ENCODE measurements at places on chromosomes 1 and 21.

GRCh38 chr1:208329300-208329699 lies 85.1 kb upstream of the PLXNA2 start:
- no peak for DNase-seq

GRCh38 chr1:1916851-1917251 lies 1.8 kb downstream of the CALML6 start:
- no peak for DNase-seq

GRCh38 chr21:44846485-44847260 lies 26.8 kb downstream of the PTTG1IP start:
- DNase-seq = no peak

DNA sequence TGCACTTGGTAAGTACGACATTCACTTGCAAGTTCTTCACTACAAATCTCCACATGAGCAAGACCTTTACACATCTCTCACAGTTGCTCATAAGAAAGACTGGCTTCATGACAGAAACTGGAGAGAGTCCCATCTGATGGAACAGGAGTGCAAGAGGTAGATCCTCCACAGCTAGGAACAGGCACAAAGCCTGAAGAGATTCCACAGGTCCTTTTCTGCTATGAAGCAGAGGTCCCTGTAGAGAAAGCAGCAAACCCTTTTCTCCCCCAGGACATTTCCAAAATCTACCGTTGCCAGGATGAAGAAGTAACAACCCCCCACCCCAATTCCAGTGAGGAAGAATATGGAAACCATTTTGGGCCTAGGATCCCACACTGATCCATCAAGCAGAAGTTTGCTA lies 47.3 kb downstream of the EIF4G3 start:
- no peak for DNase-seq

GRCh38 chr1:36089393-36090121 lies 865 bp downstream of the ADPRS start:
- no peak for DNase-seq

DNA sequence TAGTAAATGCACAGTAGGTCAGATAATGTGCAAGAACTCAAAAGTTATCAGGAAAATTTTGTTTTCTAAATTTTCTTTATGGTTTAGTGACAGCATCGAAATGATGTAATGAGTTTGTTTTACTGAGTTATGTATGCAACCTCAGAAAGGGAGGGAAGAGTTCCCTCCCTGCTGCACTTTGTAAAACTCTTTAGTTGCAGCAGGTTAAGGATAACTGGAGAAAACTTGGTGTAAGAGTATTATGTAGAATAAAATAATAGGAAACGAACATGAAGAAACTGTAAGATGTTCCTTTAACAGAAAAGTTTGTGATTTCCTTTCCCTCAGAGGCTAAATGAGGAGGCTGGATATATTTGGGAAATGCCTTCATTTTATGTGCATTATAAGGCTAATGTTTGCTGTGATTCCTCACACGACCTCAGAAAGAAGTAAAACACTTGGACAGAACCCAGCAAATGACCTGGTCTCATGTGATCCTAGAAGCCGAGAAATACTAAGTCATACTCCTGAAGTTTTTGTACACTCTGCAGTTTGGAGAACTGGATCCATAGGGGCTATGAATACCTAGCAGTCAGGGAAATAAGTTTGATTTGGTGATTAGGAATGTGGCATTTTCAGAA lies 35.4 kb downstream of the ADGRL2 start:
- no peak for DNase-seq

GRCh38 chr1:94951509-94952208 lies 24.7 kb upstream of the CNN3 start:
- no peak for DNase-seq

DNA sequence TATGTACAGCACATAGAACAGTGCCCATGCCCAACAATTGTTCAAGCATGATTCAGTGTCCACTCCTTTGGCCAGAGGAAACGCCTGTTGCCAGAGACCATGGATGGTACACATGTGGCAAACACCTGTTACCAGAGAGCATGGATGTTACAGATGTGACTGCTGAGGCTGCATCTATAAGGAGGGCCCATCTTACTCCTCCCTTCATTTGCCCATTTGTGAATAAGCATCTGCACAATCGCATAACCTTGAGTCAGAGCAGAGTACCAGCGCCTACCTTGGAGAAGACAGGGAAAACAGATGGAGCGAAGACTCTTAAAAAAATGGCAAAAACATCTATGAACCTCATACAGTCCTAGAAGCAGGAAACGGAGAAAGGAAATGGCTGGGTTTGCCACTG lies 36.6 kb upstream of the CACHD1 start:
- no peak for DNase-seq

DNA sequence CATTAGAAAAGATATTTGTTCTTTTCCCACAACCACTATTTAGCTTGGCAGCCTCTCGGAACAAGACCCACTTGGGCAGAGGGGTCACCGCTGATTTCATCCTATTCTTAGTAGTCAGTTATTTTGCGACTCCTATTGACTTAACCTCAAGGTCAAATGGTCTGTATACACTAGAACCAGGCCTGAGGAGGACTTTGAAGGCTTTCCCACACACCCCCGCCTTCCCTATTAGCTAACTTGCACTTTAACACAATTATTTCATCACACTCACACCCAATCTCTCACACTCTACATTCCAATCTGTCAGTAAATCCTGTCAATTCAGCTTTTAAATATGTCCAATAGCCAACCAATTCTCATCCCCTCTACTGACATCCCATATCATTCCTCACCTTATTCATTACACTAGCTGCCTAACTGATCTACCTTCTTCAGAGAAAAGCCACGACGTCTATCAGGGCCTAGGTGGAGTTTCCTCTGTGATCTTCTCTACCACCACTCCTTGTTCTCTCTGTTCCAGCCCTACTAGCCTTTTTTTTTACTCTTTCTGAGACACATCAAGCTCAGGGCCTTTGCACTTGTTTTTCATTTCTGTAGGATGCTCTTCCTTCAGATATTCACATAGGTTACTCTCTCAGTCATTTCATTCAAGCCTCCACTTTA lies 1.0 kb upstream of the NIBAN1 start:
- no peak for DNase-seq

DNA sequence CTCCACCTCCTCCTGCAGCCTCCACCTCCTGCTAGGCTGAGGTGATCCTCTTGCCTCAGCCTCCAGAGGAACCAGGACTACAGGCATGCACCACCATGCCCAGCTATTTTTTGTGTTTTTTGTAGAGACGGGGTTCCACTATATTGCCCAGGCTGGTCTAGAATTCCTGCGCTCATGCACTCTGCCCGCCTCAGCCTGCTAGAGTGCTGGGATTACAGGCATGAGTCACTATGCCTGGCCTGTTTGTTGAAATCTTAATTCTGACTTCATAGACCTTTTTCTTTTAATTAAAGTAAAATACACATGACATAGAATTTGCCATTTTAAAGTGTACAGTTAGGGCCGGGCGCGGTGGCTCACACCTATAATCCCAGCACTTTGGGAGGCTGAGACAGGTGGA lies 42.7 kb downstream of the FAAP20 start:
- no peak for DNase-seq

DNA sequence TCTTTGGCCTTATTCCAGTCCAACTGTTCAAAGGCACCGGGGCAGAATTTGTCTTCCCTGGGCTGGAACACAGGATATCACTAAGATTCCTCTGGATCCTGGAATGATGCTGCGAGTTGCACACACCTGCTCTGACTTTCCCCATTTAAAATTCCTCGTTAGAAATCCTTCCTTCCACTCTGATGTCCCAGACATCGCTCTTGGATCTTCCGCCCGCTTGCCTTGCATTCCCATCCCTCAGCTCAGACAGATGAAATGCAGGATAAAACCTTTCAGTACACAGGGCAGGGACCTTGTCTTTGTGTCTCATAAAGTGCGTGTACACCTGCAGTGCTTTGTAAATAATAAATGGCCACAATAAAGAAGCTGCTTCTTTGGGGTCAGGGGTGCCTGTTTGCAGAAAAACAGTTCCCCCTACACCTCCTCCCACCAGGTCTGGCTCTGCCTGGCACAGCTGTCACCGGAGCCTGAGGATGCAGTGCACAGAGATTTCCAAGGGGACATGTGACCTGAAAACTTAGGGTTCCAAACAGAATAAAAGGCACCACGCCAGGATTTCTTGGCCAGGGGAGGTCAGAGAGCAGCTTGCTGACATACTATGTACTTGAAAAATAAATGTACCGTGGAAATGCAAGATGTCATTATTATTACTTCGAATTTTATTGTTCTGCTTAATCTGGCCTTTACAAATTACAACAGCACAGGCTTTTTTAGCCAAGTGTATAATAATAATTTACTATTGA lies 62.9 kb upstream of the SYT6 start:
- no peak for DNase-seq

- no peak for DNase-seq
Measured at GRCh38 chr1:50917138-50918137, 42.6 kb downstream of the FAF1 start.

DNA sequence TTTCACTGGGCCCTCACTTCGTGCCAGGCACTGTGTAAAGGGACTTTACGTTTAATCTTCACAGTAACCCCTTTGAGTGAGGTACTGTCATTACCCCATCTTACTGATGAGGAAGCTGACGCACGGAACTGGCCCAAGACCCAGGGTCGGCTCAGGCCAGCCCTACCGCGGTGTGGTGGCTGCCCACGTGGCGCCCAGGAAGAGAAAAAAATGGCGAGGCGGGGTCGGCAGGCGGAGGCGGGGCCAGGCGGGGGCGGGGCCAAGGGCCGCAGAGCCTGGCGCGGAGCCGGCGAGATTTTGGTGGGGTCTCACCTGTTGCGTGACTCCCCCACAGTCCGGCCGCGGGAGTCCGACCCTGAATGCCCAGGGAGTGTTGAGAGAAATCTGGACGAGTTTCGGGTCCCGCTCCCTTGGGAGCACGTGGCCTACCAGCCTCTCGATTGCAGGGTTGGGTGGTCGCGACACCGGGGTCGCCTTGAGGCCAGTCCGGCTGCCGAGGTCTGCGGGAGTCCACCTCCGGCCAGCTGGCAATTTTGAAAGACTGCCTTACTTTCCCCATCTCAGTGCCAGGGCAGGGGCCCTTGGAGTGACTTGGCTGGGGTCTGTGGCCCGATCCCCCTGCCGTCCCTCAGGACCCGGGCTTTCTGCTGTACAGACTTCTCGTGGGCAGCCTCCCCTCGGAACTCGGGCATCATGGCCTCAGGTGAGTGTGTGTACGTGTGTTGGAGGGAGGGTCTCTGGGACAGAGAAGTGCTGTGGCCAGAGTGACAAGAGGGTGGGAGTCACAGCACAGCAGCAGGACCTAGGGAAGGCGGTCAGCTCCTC lies at the start of the genes AMPD2 and GNAT2:
TSS of gene AMPD2 (plus strand) at position 262 of the 825 bp plus-strand sequence. CDS start 1,339 bp downstream, outside the sequence.
TSS of gene GNAT2 (minus strand) at position 41 of the 825 bp plus-strand sequence. CDS start 6,746 bp downstream, outside the sequence.
- peak; percentile 59 for DNase-seq

DNA sequence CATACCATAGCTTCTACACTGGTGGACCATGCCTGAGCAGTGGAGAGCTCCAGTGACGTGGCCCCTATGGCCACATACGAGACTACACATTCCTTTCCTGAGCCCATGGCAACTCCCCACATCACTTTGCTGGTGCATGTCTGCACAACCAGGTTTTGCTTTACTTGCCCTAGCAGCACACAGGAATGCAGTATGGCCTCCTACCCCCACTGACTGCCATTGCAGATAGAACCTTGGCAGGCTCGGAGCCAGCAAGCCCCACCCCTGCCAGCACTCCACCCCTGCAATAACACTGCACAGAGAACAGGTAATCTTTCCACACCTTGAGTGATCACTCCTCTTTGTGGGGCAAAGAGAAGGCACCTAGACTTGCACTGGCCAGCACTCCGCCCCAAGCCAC lies 531.9 kb upstream of the CAMK1G start:
- no peak for DNase-seq

- no peak for DNase-seq
Measured at GRCh38 chr1:177278626-177279390, 108.0 kb downstream of the BRINP2 start.

GRCh38 chr1:46130121-46130520 lies 2.3 kb downstream of the PIK3R3 start:
- DNase-seq = no peak

DNA sequence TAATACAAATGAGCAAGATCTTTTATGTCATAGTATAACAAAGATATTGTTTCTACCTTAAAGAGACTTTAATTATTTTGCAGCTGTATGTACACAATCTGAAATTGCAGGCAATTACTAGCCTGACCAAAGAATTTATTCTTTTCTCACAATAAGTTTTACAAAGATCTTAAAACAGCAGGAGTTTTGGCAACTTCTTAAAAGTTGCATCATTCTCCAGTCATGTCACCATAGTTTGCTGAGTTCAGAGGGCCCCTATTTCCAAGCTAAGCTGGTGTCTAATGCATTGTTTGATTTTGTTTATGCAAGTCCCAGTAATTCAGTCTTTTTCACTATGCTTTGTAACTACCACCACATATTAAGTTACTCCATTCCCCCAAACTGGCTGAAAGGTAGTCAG lies 114.8 kb downstream of the DNAH14 start:
- no peak for DNase-seq

GRCh38 chr1:155125511-155125945 lies 2.1 kb upstream of the EFNA1 start:
- DNase-seq = no peak

DNA sequence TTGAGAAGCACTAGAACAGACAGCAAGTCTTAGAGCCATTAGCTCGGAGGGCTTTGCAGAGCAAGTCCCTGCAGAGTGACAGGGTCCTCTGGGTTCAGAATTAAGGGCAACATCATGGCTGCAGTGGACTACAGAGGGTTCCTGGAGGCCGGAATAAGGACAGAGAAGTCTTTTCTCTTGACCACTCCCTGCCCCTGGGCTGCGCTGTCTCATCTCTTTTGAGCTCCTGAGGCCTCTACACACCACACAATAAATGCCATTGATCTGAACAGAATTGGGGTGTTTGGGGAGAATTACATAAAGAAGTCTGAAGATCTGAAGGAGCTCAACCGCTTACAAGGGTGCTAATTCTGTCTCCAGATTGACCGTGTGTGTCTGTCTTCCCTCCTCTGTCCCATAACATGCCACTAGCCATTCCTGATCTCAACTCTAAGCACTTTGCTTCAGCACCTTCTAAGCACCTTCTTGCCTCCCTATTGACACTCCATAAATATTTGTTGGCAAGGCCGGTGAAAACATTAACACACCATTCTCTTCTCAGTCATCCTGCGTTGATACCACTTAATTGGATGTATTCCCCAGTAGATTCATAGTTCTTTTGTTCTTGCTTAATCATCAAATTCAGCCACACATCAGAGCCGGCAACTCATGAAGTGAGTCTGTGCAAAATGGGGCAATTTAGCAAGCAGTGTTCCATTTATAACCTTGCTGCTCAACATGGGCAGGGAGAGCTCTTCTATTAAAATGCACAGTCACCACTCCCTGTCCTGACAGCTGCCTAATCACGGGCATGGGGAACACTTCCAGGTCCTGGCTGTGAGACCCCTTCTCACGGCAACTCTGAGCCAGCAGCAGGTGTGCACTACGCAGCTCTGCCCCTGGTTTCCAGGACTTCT lies 49.7 kb downstream of the NMNAT2 start:
- DNase-seq = no peak

GRCh38 chr1:55278378-55278777 lies 63.2 kb upstream of the USP24 start:
- DNase-seq = no peak

GRCh38 chr21:29022166-29022565 lies 2.3 kb upstream of the USP16 start:
- no peak for DNase-seq
